ENCODE measurements at places on chromosomes 3 and 15.

- no peak overlapping the region for H3K4me3 ChIP-seq
- no peaks in the 10 kb centered on the region for H3K36me3 ChIP-seq
- no peak for DNase-seq
Observed at GRCh38 chr15:55685286-55685685, 57.7 kb downstream of the PRTG start.

- H3K27ac ChIP-seq = no peak overlapping the region
- no peaks in the 10 kb centered on the region for H3K36me3 ChIP-seq
- no peak for DNase-seq
- no peaks in the 10 kb centered on the region for H3K4me1 ChIP-seq
Observed at GRCh38 chr3:32017286-32017685, 35.7 kb downstream of the ZNF860 start.

- no peaks in the 10 kb centered on the region for H3K4me1 ChIP-seq
- H3K27me3 ChIP-seq = no peaks in the 10 kb centered on the region
- H3K4me3 ChIP-seq = no peak overlapping the region
Observed at GRCh38 chr3:12875857-12876836, 34.8 kb upstream of the RPL32 start.

- H3K27me3 ChIP-seq = no peaks in the 10 kb centered on the region
- H3K27ac ChIP-seq = peak overlapping the region; percentile 68
- no peaks in the 10 kb centered on the region for H3K36me3 ChIP-seq
- H3K4me1 ChIP-seq = peaks cover 19% of the 10 kb centered on the region
- H3K4me3 ChIP-seq = no peak overlapping the region
- DNase-seq = peak; percentile 80
Observed at GRCh38 chr3:32109256-32109655, 2.8 kb downstream of the GPD1L start.

- no peaks in the 10 kb centered on the region for H3K4me1 ChIP-seq
- H3K4me3 ChIP-seq = no peak overlapping the region
- H3K36me3 ChIP-seq = no peaks in the 10 kb centered on the region
- DNase-seq = no peak
- no peak overlapping the region for H3K27ac ChIP-seq
- H3K27me3 ChIP-seq = no peaks in the 10 kb centered on the region
Observed at GRCh38 chr3:71902258-71903111, 117.5 kb upstream of the PROK2 start.

GRCh38 chr3:152392272-152392880 lies 123.6 kb downstream of the MBNL1 start:
- no peaks in the 10 kb centered on the region for H3K27me3 ChIP-seq
- H3K4me1 ChIP-seq = peaks cover 19% of the 10 kb centered on the region

DNA sequence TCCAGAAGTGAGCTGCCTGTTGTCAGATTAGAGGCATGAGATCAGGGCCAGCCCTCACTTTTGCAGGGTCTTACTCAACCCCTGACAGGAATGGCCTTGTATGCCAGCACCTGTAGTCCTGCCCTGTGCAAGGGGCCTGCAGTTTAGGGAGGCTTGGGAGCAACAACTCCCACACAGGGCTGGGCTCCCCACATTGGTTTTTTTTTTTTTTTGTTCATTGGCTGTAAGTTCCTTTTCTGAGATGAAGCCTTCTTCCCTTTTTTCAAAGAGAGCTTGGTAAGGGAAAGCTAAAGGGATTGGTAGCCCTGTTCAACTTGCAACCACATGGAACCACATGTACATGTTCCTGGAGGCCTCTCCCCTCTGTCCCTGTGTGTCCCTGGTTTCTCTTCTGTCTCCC lies 46.4 kb downstream of the TNFAIP8L3 start:
- no peak for DNase-seq
- no peak overlapping the region for H3K4me3 ChIP-seq
- no peaks in the 10 kb centered on the region for H3K36me3 ChIP-seq
- no peaks in the 10 kb centered on the region for H3K4me1 ChIP-seq
- no peak overlapping the region for H3K27ac ChIP-seq
- no peaks in the 10 kb centered on the region for H3K27me3 ChIP-seq

DNA sequence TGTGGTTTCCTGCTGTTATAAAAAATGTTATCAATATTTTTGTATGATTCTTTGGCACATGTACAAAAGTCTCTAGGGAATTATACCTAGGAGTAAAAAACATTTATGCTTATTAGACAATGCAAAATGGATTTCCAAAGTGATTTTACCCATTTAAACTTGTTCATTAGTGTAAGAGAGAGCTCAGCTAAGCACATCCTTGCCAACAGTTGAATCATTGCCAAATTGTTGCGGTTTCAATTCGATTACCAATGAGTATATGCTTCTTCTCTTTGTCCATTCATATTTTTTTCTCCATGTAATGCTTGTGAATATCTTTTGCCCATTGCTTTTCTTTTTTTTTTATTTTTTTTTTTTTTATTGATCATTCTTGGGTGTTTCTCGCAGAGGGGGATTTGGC lies 17.2 kb downstream of the CASR start:
- DNase-seq = no peak
- peaks cover 10% of the 10 kb centered on the region for H3K27me3 ChIP-seq
- no peaks in the 10 kb centered on the region for H3K4me1 ChIP-seq
- no peak overlapping the region for H3K4me3 ChIP-seq
- no peak overlapping the region for H3K27ac ChIP-seq

GRCh38 chr3:40572588-40572987 lies 47.8 kb downstream of the ZNF621 start:
- H3K4me3 ChIP-seq = no peak overlapping the region
- DNase-seq = no peak
- no peak overlapping the region for H3K27ac ChIP-seq
- no peaks in the 10 kb centered on the region for H3K27me3 ChIP-seq

DNA sequence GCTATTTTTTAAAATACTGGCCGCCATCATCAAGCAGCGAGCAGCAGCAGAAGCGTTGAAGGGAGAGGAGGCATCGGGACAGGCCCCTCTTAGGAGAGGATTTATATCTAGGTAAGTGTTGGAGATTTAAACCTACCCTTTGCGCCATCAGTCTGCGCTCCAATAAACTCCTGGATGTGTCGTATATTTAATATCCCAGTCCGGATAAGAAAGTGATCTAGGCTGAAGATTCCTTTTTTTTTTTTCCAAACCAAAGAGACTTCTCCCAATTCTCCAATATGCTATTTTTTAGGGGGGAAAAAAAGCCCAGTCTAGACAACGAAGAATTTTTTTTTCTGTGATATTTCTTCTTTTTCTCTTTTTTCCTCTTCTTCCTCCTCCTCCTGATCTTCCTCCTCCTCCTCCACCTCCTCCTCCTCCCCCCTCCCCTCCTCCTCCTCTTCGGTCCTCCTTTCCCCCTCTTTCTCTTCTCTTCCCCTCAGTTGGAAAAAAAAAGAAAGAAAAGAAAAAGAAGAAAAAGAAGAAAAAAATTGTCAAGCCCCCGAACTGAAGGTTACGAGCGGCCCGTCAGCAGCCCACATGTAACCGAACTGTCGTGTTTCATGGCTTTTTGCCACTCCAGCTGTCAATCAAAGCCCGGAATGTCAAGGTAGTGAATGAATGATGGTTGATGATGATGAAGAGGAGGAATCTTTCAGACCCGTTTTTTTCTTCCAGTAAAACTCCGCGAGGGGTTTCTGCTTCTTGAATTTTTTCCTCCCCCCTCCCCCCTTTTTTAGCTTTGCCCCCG lies 835 bp downstream of the MEIS2 start:
- peaks cover 24% of the 10 kb centered on the region for H3K27me3 ChIP-seq
- DNase-seq = peak; percentile 36
- H3K4me1 ChIP-seq = peaks cover 8% of the 10 kb centered on the region
- no peaks in the 10 kb centered on the region for H3K36me3 ChIP-seq
